Psoas muscle (tissue), 8 donors: ENCODE measurements at places on chromosomes 11 and 22. TPM values are rescaled to one million over a fixed set of nuclear protein-coding genes. Genes with fewer than 3 reads are reported as not detected.

Gene A4GALT
- 21.5 TPM for total RNA-seq

GRCh38 chr22:24427500-24428164 lies at the start of gene ADORA2A:
Gene ADORA2A (plus strand): TSS chr22:24427599. CDS start chr22:24433405, 5,806 bp downstream.
- no peak within 1 kb of the TSS for H3K27ac ChIP-seq
- peaks cover 3% of the 10 kb centered on the region for H3K4me1 ChIP-seq
- no peaks in the 10 kb centered on the region for H3K36me3 ChIP-seq
- peaks cover 4% of the 10 kb centered on the region for H3K27me3 ChIP-seq
- no peak within 1 kb of the TSS for H3K4me3 ChIP-seq

Gene PLAAT4
- 6.9 TPM for total RNA-seq

DNA sequence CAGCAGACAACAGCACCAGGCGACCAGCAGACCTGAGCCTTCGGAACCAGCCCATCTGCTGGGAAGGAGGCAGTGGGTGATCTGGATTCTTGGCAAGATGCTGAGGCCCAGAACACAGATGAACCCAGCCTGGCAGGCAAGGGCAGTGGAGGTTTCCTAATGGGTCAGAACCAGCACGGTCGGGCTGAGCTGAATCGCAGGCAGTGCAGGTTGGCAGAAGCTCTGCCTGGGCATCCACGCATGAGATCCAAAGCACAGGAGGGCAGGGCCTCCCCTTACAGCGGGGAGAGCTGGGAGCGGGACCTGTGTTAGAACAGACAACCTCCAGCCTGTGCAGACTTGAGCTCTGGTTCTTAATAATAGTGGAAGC lies 47.5 kb downstream of the DSCAML1 start:
- no peak for DNase-seq
- no peak overlapping the region for H3K4me3 ChIP-seq
- no peaks in the 10 kb centered on the region for H3K4me1 ChIP-seq
- H3K36me3 ChIP-seq: no peaks in the 10 kb centered on the region
- no peak overlapping the region for H3K27ac ChIP-seq
- H3K27me3 ChIP-seq: no peaks in the 10 kb centered on the region

Gene CREB3L1
- total RNA-seq: 2.2 TPM

DNA sequence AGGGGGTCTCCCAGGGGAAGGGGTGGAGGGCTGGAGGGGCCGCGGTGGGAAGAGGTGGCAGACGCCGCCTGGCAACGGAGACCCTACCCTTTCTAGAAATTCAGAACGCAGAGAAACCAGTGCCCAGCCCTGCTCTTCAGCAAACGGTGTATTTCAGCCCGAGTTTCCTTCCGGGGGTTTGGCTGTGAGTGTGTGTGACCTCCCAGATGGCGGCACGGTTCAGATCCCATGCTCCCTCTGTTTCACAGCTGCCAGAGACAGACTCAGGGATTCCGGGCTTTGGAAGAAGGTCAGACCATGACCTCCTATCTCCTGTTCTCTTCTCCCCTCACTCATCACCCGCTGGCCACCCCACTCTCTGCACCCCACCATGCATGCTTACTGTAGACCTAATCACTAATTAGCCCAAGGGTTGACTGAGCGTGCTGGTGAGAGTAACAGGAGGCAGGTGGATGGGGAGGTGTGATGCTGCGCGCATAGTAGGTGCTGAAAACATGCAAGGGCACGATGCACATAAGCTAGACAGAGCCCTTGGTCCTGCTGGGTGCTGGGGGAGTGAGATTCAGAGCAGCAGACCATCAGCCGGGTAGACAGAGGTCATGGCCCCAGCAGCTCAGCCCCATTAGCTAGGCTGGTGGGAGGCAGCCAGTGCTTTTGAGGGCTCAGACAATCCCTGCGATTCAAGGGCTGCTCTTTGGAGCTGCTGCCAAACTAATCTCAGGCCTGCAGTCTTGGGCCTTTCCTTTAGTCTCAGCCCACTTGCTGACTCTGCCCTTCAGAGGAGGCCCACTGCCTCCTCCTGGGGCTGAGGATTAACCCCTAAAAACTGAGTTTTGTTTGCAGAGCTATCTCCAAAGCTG lies 256.5 kb upstream of the CADM1 start:
- peak overlapping the region; percentile 72 for H3K4me3 ChIP-seq
- no peaks in the 10 kb centered on the region for H3K36me3 ChIP-seq
- DNase-seq: no peak
- H3K27ac ChIP-seq: no peak overlapping the region
- H3K4me1 ChIP-seq: peaks cover 3% of the 10 kb centered on the region

Gene LUZP2
- total RNA-seq: not detected

DNA sequence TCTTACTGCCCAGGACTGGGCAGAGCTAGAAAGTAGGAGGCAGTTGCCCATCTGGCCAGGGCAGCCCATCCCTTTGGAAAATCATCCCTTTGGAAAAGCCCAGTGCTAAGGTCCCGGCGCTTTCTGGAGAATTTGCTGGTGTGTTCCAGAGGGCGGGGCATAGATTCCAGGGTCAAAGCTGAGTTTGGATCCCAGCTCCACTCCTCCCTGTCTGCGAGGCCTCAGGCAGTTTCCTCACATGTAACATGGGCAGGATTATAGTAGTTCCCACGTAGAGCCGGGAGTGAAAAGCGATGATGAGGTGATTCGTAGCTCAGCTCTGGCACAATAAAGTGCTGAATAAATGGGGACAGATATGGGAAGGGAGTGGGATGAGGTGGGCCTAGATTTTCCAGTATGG lies 31.4 kb upstream of the LRRC10B start:
- peak; percentile 41 for DNase-seq
- H3K27me3 ChIP-seq: no peaks in the 10 kb centered on the region
- H3K27ac ChIP-seq: no peak overlapping the region
- H3K36me3 ChIP-seq: no peaks in the 10 kb centered on the region
- H3K4me3 ChIP-seq: no peak overlapping the region

Gene PDGFD
- 1.1 TPM for total RNA-seq

Gene FOXRED2
- 6.4 TPM for total RNA-seq

DNA sequence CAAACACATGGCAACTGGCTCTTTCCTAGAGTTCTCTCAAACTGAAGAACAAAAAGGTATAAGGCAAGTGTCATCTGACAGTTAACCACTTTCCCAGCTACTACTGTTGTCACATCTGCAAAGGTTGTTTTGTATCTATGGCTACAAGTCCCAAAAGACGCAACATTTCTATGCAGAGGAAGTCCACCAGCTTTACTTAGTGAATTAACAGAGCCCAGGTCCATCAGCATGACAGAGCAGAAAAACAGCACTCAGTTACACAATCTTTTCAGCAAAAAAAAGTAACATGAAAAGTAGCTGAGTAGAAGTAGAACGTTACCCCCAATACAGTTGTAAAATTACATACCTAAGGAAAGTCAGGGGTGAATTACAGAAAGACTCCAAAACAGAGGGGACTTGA lies 12.1 kb downstream of the CPSF7 start:
- no peak for DNase-seq
- no peaks in the 10 kb centered on the region for H3K27me3 ChIP-seq
- H3K27ac ChIP-seq: peak overlapping the region; percentile 50
- no peak overlapping the region for H3K4me3 ChIP-seq
- H3K4me1 ChIP-seq: peaks cover 14% of the 10 kb centered on the region

Gene KRTAP5-11
- not detected for total RNA-seq

DNA sequence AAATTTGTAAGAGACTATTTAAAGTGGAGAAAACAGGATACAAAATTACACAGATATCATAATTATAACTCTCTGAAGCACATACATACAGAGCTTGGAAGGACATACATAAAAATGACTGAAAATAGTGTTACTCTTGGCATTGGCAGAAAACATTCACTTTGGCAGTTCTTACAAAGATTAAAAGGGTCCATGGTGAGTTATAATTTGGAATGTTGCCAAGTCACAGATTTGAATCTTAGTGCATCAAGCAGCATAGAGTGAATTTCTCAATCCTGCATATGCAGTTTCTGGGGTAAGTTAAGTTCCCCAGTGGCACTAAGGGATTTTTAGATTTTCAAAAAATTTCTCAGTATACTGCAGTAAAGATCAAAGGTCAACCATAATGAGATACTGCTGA lies 115.9 kb downstream of the CCDC81 start:
- H3K4me1 ChIP-seq: no peaks in the 10 kb centered on the region
- H3K4me3 ChIP-seq: no peak overlapping the region
- DNase-seq: no peak
- no peaks in the 10 kb centered on the region for H3K27me3 ChIP-seq

Gene PGM2L1
- total RNA-seq: 9.7 TPM

- H3K27ac ChIP-seq: no peak overlapping the region
- no peak for DNase-seq
- H3K27me3 ChIP-seq: no peaks in the 10 kb centered on the region
- no peaks in the 10 kb centered on the region for H3K4me1 ChIP-seq
- no peaks in the 10 kb centered on the region for H3K36me3 ChIP-seq
- no peak overlapping the region for H3K4me3 ChIP-seq
These were observed 61.0 kb upstream of the SORL1-AS1 start for GRCh38 chr11:121513807-121514206.

Gene LAMTOR1
- total RNA-seq: 91.2 TPM
